ENCODE measurements at places on chromosomes 2 and 18. TPM values are rescaled to one million over a fixed set of nuclear protein-coding genes. Genes with fewer than 3 reads are reported as not detected.

GRCh38 chr2:127573771-127574170 lies 38.3 kb downstream of the MYO7B start:
- no peak for DNase-seq

- no peak for DNase-seq
Observed at GRCh38 chr2:232415138-232415690, 8.6 kb downstream of the ALPG start.

CRYGB gene
- not detected for polyA plus RNA-seq

DNA sequence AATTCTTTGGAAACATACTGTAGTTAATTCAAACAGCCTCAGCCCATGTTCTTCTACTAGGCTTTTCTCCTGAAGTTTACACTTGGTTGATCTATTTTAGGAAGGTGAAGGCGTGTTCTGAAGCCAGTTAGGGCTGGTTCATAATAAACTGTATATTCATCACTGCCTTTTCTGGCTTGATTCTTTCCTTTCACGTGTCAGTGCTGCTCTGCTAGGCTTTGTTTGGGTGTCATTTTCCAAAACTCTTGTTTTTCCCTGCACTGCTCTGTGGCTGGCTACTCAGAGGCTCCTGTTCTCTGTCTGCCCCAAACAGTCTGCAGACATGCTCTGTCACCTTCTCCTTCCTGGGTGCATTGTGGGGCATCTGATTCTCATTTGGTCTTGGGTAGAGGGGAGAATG lies 136.1 kb downstream of the PARD3B start:
- DNase-seq = no peak

- no peak for DNase-seq
Observed at GRCh38 chr2:96306370-96306769, 1.0 kb upstream of the SNRNP200 start.

- no peak for DNase-seq
Observed at GRCh38 chr2:216349366-216349765, 22.9 kb downstream of the MARCHF4 start.

DNA sequence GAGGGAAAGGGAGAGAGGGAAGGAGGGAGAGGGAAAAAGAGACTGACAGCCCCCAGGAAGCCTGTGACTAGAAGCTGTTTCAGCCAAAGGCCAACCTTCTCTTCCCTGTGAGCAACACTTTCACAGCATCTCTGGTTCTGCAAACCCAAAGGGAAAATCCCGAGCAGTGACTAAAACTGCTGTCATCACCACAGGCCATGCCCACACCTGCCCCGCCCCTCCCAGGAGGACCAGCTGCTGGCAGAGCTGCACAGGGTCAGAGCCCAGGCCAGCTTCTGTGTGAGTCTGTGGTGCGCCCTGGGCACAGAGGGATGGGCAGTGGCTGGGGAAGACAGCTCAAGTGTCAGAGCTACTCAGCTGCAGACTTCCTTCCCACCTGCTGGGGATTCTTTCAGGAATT lies 64.9 kb upstream of the OTOS start:
- no peak for DNase-seq

GRB14 gene
- not detected for polyA plus RNA-seq

PLGLB2 gene
- 4.5 TPM for polyA plus RNA-seq

CPS1 gene
- polyA plus RNA-seq = 21.6 TPM

DNA sequence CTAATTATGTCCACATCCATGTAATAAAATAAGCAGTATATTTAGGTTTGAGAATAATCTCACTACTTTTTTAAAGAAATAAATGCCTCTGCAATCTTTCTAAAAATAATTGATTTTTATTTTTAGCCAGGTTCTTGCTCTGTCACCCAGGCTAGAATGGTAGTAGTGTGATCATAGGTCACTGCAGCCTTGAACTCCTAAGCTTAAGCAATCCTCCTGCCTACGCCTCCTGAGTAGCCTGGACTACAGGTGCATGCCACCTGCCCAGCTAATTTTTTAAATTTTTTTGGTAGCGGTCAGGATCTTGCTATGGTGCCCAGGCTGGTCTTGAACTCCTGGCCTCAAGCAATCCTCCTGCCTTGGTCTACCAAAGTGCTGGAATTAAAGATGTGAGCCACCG lies 133.3 kb downstream of the CAMKMT start:
- no peak for DNase-seq

SERPINB11 gene
- not detected for polyA plus RNA-seq

DNA sequence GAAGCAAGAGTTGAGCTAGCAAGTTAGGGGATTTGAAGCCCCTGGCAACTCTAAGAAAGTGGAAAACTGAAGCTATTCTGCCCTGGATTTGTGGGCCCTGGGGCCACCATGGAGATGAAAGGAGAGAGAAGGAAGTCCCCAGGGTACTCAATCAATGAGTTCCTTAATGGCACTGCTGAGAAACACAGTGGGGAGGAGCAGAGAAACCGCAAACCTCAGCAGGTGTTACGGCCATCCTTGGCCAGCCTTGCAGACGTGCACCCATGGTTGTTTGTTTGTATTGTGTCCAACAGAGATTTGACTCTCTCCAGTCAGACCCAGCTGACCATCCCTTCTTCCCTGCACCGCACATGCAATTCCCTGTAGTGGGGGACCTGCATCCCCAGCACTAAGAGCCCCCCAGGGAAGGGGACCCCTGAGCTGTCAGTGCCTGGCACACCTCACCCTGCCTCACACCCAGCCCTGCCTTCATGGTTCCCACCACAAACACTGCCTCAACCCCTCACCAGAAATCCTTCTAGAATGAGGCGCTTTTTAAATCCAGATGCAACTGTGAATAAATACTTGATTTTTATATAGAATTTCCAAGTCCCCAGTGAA lies 255.3 kb downstream of the SH3BP4 start:
- no peak for DNase-seq

GRCh38 chr2:29560030-29560429 lies 361.4 kb downstream of the ALK start:
- no peak for DNase-seq

DNA sequence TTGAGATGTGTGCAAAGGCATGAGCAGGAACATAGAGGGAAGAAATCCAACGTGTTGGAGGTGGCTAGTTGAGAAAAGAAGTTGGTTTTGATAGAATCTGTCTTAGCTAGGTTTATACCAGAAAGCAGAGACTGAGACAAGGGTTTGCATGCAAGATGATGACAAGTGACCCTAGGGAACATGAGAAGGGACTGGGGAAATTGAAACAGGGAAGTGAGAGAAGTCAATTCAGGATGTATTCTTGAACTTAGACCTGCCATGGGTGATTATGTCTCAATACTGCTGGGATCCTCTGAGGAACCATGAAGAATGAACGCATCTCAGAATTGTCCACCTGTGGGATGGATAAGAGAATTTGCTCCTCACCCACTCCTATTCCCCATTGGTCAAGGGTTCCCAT lies 20.5 kb downstream of the IL36A start:
- DNase-seq = no peak
